GM13976 (cell line): ENCODE measurements at places on chromosomes 1 and 21.
A peak's percentile ranks its signal among the peaks of the same experiment; 100 is the strongest.

- DNase-seq, result no peak
Observed at GRCh38 chr21:45816794-45817193, 164.8 kb upstream of the COL6A1 start.

GRCh38 chr1:114152508-114153260 lies 985 bp downstream of the SYT6 start:
- peak; percentile 55 for DNase-seq

GRCh38 chr21:36431252-36431651 lies 46.1 kb downstream of the CHAF1B start:
- no peak for DNase-seq

DNA sequence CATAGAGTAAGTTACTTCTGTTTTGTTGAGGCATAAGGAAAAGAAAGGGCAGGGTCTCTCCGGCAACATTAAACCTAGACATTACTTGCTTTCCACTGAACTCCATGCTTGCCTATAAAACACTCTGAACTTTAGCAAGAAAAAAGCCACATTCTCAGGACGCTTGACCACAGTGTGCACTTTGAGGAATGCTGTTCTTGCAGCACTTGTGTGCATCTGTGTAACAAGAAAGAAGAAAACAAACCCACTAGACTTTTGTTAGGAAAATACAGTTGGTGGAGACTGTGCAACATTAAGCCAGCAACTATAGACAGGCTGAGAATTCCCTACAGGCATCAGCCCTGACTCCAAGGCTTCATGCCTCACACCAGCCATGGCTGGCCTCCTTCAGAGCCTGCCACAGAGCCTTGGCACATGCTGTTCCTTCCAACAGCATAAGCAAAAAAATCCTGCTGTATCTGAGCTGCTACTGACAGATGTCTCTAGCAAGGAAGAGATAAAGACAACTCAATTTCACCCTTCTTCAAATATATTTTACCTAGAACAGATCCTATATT lies 5.8 kb downstream of the PDZK1 start:
- DNase-seq, result no peak

DNA sequence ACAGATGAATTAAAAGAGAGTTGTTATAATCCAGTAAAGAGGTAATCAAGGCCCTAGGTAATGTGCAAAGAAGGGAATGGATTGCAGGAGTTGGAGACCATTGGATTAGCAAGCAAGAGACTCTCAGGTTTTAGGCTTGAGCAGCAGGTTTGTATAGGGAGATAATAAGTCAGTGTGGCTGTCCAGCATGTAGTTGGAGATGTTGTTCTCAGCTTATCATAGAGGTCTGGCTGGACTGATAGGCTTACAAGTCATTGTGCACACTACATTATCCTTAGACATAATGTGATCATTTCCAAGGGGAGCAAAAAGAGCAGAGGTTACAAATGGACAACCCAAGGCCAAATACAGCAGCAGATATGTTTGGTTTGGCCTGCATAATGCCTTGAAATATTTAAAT lies 45.9 kb upstream of the SAMD13 start:
- DNase-seq, result no peak
